Activated T-cell treated with anti-CD3 and anti-CD28 coated beads for 48 hours (primary cell): ENCODE measurements at places on chromosomes 7 and 10.

- DNase-seq, result no peak
Observed at GRCh38 chr7:150983893-150984368, 5.8 kb upstream of the KCNH2 start.

DNA sequence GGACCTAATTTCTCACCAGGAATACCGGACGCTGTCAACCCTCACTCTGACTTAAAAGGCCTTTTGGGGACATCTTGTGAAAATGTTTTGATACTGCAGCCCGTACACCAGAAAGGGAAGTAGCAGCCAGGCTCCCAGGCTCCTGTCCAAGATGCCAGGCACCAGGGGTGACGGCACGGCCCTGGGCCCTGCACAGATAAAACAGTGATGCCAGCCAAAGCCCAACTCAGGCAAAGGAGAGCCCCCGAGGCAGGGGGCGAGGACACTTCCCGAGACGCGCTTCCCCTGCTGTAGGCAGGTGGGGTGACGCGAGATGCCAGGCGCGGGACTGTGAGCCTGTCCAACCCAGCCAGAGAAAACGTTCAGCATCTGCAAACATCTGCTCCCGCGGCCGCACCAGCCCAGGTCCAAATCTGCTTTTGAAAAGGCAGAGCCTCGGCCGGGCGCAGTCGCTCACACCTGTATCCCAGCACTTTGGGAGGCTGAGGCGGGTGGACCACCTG, 15.7 kb downstream of the ZFAND2A start:
- DNase-seq, result no peak

GRCh38 chr10:113447278-113447677, 105.6 kb upstream of the HABP2 start:
- DNase-seq, result no peak

GRCh38 chr7:42186151-42186550, 50.9 kb downstream of the GLI3 start:
- no peak for DNase-seq
